ENCODE measurements at places on chromosomes 5 and 9.
A peak's percentile ranks its signal among the peaks of the same experiment; 100 is the strongest.

GRCh38 chr9:136146126-136147037, 27.7 kb upstream of the TMEM250 start:
- DNase-seq = no peak

GRCh38 chr5:85441853-85442252, 1057.2 kb upstream of the EDIL3 start:
- no peak for DNase-seq

DNA sequence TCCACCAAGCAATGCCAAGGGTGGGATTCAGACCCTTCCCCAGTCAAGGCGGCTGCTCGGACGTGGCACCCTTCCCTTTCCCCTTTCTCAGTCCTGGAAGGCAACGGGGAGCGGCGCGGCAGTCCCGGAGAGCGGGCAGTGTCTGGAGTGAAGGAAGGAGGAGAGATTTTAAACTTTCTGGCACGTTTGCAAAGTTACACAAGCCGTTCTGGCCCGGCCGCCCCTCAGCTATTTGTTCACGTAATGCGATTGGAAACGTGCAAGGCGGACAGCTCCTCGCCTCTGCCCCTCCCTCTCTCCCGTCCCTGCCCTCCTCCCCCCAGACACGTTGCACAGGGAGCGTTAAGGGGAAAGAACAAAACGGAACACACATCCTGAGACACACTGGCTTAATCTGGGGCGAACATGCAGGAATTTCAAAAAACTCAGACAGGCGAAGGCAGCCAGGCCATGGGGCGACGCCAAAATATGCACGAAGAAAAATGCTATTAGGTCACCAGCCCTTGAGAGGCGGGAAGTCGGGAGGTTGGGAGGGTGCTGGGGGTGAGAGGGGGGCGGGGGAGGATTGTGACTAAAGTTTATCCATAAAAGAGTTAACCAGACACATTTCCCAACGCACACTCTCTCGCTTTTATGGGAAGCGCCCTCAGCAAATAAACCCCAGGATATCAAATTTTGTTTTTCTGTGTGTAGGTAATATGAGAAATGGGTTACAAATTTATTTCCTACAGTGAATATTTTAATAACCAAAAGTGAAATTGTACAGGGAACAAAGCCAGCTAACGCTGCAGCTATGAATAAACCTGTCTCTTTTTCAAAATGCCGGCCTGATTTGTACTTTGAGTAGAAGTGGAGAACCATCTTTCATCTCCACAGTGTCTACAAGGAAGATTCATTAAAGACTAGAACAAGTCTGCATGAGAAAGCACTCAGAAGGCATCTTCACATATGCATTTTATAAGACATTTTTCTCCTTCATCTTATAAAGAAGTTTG, at the start of gene LOX:
Gene LOX (minus strand): TSS at position 144 of the 995 bp plus-strand sequence. CDS start 274 bp downstream, outside the sequence.
- peak; percentile 95 for DNase-seq

DNA sequence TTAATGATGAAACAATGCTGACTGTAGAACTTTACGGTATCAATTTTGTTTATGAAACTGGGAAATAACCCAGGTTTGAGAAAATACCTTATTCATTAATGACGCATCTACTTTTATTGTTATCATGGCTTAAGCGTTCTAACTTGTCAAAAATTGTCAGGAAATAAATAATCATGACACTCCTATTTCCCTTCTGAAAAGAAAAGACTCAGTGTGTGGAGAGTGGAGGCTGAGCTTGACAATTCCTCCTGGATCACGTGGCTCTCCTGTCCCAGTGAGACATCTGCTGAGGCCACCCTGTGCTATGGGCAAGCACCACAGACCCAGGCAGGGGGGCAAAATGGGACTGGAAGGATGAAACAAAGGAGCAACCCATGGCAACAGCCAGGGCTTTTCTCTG, 466.4 kb downstream of the ZNF608 start:
- no peak for DNase-seq

- DNase-seq = no peak
Observed at GRCh38 chr5:81208904-81209303, 24.2 kb upstream of the CKMT2 start.

DNA sequence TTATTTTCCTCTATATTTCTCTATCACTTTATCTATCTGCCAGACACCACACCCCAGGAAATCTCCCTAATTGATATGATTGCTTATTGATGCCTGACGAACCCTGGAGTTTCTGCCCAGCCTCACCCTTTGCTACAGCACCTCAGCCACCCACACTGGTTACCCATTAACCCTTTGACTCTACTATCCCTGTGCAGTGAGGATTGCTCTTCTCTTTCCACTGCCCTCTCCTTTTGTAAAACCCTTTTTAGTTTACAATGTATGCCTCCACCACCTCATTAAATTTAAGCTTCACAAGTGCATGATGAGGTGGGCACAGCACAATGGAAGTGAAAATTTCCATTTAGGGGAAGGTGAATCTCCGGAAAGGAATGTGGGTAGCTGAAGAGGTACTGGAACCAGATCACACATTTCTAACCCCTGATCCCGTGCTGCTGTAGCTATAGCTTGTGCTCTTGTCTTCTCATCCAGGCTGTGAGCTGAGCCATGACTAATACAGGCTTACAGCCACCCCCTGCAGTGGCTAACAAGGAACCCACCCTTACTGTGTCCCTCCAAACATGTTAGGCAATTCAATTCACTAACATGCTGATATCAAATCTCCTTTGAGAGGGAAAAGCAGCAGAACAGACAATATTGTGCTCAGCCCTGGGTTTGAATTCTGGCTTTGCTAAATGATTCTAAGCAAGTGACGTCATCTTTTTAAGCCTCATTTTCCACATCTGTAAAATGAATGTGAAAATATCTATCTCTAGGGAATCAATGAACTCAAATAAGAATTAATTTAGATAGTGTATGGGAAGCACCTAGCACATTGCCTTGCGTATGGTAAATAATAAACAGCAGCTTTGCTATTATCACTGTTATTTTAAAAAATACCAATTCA, 186.9 kb upstream of the TRIM32 start:
- no peak for DNase-seq

GRCh38 chr5:52853650-52854049, 65.9 kb downstream of the ITGA1 start:
- DNase-seq = no peak

DNA sequence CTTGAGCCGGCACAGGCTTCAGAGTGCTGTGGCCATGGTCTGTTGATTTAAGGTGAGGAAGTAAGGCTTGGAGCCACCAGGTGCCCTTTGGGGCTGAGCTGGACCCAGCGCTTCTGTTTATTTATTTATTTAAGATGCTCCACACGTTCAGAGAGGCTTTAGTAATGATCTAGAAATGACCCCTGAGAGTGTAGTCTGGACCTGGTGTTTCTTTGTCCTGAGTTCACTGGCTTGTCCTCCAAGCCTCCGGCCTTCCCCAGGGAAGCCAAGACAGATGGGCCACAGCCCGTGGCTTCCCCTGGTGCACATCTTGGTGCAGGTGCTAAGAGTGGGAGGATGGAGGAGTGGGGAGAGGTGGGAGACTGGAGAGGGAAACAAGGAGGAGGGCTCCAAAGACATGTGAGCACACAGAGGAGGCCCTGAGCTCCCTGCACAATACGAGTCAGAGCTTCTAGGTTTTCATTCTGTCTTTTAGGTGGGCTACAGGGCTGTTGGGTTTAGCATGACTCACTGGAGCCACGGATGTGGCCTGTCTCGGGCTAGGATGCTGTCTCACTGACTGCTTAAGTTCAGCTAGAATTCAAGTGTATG, 56.9 kb downstream of the AHRR start:
- peak; percentile 15 for DNase-seq

GRCh38 chr9:126849591-126850225, 10.7 kb upstream of the ZBTB34 start:
- DNase-seq = no peak

DNA sequence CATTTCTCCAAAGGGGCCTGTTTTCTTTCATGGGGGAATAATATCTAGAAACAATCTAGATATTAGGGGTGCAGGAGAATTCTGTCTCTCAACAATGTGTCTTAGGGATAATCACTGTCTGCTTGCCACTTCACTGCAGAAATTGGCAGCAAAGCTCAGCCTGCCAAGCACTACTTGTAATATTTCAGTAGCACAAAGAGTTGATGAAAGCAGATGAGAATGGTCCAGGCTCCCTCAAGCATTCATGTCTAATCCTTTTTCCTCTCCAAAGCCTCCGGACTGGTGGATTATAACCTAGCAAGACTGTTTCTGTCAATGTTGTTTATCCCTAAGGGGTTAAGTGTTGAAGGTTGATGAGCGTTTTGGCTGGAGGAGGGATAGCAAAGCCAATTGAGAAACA, 13.3 kb upstream of the MPDZ start:
- DNase-seq = no peak

DNA sequence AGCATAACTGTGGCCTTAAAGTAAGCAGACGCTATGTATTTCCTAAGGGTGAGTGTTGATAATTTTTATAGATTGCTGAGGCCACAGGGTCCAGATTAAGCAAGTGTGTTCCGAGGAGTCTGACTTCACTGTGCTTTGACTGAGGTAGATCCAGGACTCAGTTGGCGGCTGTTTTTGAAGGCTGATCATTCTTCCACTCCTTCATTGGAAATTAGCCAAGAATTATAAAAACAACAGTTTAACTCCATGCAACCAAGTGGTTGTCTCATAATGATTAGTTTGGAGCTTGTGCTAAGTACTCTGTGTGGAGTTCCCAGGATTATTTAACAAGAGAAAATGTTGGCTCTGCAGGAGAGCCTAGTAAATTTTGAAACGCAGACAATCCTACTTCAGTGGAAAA, 19.1 kb downstream of the IQGAP2 start:
- no peak for DNase-seq

DNA sequence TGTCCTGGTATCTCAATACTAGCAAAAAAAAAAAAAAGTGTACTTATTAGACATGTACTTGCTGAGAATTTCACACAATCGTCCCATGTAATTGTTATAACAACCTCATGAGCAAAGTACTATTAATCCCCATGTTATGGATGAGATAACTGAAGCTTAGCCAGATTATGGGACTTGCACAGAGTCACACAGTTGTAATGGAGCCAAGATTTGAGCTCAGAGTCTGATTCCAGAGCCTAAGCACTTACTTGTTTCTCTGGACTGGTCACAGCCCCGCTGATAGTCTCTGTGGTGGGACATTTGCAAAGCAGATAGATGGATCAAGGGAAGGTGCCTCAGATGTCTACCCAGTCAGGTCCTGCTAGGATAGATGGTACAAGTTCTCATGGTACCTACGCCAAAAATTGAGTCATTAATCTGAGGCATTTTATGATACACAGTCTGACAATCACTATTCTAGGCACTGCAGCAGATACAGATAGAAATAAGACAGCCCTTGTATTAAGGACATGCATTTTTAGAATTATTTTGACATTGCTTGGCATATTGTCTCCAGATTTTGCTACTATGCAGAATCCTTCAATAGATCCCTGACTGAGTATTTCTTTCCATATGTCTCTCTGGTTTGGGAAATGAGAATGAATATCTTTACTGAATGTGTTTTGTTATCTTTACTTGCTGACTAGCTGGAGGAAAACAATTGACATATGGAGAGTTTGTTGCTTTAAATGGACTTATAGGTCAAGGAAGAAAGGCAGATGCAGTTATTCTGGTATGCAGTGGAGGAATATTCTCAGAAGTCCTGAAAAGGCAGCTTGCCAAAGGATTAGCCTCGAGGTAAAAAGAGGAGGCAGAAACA, 149.5 kb downstream of the ADAMTSL1 start:
- DNase-seq = no peak

GRCh38 chr9:93253633-93254032, 69.7 kb downstream of the WNK2 start:
- DNase-seq = no peak

- no peak for DNase-seq
Observed at GRCh38 chr5:91850031-91850430, 466.9 kb upstream of the ARRDC3 start.

GRCh38 chr9:38096238-38096805, 27.3 kb upstream of the SHB start:
- DNase-seq = no peak

DNA sequence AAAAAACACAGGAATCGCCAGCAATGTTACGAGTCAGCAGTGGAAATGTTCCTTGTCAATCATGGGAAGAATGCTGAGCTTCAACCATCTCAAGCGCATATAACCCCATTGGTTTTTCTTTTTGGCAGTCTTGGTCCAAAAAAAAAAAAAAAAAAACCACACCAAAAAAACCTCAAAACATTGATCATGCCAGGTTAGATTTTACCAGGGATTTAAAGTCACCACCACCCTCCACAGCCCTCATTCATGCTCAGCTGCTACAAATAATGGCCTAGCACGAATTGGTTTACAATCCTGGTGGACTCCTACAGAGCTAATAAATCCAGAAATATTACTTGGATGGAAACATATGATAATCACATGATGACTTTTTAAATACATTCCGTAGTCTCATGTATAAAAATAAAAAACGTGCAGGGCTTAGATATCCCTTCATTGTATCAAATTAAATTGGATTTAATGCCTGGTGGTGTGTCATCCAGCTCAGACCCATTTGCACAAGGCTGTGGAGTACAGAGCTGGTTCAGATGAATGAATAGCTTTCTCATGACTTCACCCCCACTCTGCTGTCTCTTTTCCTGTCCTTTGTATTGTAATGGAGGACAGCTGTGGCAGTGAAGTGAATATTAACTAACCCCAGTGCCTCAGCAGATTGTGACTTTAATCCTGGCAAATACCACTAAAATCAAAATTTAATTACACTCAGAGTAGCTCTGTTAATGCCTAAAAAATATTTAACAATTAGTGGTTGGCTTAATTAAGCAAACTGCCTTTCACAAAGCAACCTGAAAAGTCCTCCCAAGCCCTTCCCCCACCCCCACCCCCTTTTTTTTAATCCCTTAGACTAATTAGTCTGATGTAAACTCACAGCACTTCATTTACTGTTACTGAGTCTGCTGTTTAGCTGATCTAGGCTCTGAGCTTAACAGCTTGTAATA, 626.5 kb upstream of the ZNF608 start:
- DNase-seq = no peak

DNA sequence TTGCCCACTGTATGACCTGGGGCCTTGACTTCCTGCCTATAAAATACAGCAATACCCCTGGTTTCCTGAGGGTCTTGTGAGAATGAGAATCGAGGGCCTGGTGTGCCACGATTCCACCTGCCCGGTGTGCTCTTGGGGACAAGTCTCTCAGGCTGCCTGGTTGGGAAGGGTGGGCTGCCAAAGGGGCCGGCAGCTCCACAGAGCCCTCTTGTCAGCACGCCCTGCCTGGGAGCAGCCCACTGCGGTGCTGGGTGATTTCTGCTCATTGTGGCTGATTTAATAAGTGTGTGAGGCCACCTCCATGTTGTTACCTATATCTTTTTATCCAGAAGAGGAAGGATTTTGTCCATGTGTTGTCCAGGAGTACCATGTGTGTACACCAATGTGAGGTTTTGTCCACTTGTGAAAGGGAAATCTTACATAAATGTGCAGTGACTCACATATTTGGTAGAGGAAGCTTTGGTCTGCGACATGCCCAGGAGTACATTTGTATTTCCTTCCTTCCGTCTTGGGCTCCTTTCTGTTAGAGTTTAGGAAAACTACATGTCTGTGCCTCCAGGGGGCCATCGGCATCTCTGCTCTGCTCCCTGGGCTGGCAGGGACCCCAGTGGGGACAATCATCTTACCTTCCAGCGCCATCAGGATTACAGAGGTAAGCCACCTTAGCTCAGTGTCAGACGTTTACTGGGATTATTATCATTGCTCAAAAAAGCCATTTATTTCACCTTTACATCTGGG, 108.6 kb downstream of the PHF2 start:
- DNase-seq = no peak
